NCI-H1417 treated with DMSO at 0.1 percent for 48 hours (cell line): ENCODE measurements at places on chromosomes 13 and 19.

DNA sequence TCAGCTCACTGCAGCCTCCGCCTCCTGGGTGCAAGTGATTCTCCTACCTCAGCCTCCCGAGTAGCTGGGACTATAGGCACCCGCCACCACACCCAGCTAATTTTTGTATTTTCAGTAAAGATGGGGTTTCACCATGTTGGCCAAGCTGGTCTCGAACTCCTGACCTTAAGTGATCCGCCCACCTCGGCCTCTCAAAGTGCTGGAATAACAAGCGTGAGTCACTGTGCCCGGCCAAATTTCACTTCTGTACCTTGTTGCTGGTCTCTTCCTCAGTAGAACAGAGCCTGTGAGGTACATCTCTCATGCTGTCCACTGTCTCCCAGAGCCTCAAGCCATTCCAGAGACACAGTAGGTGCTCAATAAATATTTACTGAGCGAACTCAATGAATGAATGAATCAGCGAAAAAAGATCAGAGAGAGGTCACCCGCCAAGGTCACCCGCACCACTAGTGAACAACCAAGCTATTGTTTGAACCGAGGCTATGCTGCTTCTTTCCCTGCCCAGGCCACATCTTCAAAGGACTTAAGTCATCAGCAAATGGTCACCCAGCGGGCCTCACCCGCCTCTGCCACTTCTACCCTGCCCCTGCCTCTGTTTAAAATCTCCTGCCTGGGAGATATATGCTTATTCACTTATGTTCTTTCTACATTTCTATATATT, 9.3 kb downstream of the TMEM143 start:
- no peak for DNase-seq

DNA sequence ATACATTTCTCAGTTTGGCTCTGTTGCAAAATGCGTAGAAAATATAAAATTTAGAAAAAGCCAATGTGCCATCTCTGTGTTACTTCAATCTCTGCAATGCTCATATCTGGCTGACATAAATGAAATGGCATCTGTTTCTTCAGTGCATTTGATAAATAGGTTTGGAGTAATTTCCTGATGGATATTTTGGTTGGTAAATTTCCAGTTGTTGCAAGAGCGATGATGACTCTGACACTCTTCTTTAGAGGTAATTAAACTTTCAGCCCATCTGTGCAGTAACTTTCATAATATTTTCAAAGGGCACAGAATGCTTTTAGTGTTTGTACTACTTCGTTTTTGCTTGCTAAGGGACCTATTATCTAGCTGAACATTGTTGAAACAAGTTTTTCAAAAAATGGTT, 1286.4 kb downstream of the PCDH9 start:
- DNase-seq, result no peak

DNA sequence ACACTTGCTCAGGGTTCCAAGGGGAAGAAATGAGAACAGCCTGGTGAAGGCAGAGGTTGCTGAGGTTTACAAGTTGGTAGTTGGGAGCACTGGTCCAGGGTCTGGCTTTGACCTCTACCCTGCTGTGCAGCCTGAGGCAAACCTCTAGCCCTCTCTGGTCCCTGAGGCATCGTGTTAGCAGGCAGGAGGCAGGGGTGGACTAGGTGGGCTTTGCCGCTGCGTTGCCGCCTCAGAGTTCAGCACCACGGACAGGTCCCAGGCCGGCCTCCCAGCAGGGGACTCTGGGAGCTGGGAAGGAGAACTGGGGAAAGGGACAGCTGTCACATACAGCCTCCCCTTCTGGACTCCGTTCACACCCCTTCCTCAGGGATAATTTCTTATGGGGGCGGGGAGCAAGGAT, 3.1 kb downstream of the NCAN start:
- no peak for DNase-seq

DNA sequence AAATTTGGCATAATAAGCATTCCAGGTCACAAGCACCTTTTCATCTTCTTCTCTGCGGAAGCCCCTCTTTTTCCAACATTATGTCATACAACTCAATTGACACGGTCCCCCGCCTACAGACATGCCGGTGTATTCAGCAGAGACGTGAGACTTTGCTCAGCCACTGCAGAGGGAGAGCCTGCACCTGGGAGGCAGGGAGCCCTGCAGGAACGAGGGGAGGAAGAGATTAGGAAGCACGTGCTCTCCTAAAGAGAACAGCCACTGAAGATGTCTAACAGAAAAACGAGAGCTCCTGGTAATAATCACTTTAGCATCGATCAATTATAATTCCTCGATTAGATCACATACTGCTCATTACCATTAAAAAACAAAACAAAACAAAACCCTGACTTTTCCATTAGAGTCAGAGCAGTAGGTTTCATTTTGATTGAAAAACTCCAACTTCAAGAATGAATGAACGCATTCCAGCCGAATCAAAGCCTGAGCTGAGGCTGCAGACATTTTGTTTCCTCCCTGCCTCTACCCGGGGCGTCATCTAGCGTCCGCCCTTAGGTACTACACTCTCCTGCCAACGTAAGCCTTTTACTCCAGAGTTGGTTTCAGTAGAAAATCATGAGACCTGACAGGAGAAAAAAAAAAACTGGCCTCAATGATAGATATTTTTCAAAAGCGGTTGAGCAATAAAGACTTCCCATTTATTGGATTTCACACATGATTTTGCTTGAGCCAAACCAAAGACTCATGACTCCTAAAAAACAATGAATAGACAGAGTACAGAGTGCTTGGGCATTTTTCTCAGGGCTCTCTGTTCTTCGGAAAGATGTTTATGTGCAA, 194.5 kb downstream of the KATNAL1 start:
- no peak for DNase-seq

DNA sequence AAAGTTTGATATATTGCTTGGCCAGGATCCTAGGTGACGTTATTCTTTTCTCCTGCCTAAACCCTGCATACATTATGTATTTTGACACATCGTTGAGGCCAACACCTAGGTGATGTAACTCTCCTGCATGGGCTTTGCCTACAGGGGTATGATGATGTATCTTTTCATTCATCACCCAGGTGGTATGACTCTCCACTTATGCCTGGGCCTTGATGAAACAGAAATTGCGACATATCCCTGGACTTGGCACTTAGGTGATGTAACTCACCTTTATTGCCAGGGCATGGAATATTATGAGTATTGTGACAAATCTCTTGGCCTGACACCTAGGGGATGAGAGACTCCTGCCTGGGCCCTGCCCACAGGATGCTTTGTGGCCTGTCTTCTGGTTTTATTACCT, 18.5 kb upstream of the ZNF681 start:
- DNase-seq, result no peak

DNA sequence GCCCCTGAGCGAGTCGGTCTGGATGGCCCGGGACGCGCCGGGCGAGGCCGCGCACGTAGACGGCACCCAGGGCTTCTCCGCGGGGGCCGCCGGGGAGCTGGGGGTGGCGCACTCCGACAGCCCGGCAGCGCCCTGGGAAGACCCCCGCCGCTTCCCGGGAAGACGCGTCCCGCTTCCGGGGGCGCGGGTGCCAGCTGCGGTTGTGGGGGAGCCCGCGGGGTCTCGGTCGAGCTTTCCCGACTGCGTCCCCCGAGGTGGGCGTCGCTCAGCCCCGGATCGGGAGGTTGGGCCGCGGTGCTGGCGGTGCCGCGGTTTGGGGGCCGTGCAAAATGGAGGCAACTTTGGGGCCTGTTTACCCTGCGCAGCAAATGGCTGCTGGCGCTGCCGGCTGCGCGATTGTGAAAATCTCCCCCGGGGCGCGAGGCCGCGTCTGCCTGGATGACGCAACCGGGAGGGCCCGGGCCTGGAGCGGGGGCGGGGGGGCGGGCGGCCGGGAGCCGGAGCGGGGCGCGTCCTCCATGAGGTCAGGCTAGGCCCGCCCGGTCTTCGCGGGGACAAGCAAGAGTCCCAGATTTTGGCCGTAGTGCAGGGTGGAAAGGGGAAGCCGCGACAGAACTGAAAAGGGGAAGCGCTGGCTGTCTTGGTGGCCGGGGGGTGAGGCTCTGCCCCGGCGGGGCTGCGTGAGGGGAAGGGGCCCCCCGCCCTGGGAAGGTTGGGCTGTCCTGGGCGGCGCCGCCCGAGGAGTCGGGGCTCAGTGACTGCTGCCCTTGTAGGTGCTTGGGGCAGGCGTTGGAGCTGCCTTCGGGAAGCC, 11.3 kb downstream of the PEAK3 start:
- DNase-seq, result no peak

DNA sequence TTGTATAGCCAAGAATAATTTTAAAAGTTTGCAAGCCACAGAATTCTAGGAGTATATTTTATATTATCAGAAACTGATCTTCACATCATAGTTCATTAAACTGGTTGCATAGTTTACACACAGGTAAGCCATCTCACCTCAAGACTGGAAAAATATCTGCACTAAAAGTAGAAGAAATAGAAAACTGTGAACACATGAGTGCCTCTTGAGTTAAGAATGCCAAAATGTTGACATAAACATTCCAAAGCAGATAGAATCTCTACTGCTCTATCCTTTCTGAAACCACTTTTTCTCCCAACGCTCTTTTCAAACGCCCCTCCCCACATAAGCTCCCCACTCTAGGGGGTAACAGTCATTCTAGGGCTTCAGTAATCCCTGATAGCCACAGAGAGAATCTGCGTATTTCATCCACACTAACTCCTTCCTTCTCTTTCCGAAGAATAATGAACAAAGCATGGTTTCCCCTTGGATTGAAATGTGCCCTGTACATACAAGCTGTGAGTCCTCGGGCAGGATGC, 201.5 kb downstream of the IRS2 start:
- no peak for DNase-seq

DNA sequence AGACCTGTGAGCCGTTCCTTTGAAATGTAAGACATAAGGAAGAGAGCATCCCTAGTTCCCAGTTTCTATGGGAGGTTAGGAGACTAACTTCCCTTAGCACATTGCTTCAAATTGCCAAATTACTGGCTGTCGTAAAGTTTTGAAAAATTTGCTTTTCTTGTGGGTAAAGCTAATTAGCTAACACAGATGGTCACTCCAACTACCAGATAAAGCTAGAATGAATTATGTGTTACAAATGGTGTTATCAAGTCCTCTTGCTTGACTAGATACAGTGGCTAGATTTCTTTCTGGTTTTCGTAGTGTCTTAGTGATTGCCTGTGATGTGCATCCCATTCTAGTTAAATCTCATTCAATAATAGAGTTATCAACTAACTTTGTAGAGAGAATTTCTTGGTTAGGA, 416.6 kb upstream of the ATXN8OS start:
- no peak for DNase-seq

DNA sequence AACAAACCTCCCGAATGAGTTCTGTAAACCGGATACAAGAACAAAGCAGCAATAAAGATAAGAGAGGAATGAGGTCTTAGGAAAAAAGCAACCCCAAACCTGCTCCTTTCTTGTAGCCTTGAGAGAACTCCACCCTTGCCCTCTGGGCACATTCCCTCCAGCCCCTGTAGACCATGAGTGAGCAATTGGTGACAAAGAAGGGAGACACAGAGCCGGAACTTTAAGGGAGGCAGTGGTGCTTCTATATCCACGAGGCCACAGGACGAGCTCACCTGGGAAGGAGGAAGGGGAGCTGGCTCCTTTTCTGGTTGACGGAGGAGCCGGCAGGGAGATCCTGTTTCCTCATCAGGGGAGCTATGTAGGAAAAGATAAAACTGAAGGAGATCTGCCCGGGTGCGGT, 13.0 kb downstream of the BRME1 start:
- no peak for DNase-seq

DNA sequence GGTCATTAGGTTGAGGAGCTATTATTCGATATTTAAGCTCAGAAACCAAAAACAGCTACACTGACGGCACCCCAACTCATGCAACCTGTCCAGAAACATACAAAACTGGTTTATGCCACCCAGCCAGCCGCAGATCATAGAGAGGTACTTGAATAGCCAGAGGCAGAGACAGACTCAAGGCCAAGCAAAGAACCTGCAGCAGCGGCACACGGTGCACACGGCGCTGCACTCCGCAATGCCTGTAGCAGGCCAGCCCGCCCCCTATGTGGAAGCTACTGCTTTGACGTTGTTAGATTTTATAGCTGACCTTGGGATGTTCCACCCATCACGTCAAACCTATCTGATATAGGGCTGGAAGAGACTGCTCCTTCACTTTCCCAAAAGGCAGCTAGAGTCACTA, 11.9 kb upstream of the DHRS12 start:
- no peak for DNase-seq

- no peak for DNase-seq
Measured at GRCh38 chr13:69955271-69955670, 152.4 kb upstream of the ATXN8OS start.

GRCh38 chr19:7902796-7903243, 857 bp upstream of the MAP2K7 start:
- no peak for DNase-seq

DNA sequence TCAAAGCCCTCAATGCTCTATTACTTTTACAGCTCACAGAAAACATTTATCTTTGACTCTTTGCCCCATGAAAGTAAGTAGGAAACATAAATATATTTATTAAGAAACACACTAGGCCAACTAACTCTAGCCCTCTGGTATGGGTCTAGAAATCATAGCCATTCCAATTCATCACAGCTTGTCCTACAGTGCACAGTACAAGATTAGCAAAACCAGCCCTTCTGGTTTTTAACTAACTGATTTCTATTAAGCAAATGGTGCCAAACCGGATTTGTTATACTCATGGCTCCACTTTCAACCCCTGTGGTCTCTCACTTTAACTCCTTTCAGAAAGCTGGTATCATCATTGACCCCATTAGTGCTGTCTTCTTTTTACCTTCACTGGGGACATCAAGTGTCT, 5.6 kb upstream of the LRRC63 start:
- no peak for DNase-seq

- DNase-seq, result no peak
Measured at GRCh38 chr13:103288114-103288513, 221.9 kb upstream of the SLC10A2 start.

DNA sequence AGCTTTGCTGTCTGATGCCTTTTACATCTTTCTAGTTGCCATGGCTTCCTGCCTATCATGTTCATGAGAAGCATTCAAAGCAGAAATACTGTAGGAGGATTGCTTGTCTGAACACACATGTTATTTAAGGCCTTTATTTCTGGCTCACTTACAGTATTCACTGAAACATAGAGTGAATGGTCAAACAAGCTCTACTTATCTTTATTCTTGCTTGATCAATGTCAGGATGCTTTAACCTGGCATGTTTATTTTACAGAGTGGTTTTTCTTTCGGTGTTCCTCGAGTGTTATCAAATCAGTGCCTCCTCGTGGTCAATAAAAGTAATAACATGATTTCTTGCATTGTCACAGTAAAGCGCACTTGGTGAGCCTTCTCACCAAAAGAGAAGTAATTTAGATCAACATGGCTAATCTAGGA, 73.5 kb upstream of the PCDH17 start:
- no peak for DNase-seq

DNA sequence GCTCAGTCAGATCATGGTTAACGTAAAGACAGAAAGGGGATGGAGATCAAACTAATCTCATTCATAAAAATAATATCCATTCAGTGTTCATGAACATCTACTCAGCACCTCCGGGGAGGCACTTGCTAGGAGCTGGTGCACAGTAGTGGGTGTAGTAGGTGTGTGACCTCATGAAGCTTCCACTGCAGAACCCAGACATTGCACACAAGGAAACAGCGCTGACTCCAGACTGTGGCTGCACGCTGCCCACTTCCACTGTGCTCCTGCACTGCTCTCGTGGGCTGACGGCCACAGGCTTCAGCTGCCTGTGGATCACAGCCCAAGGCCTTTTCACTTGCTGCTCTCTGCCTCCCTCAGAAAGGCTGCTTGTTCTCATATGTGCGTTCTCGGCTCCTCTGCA, 214.4 kb upstream of the ZNF507 start:
- DNase-seq, result no peak
